ENCODE measurements at places on chromosomes 7 and 10. TPM values are rescaled to one million over a fixed set of nuclear protein-coding genes. Genes with fewer than 3 reads are reported as not detected.

GRCh38 chr10:17003151-17003550, 126.5 kb downstream of the CUBN start:
- H3K4me3 ChIP-seq = no peak overlapping the region
- no peak for DNase-seq
- no peaks in the 10 kb centered on the region for H3K27me3 ChIP-seq
- peak overlapping the region; percentile 75 for H3K27ac ChIP-seq
- H3K4me1 ChIP-seq = peaks cover 39% of the 10 kb centered on the region

GRCh38 chr10:133151543-133151972, 8.5 kb upstream of the KNDC1 start:
- no peak overlapping the region for H3K27ac ChIP-seq
- H3K4me3 ChIP-seq = no peak overlapping the region
- no peaks in the 10 kb centered on the region for H3K27me3 ChIP-seq
- H3K36me3 ChIP-seq = no peaks in the 10 kb centered on the region
- no peak for DNase-seq
- H3K4me1 ChIP-seq = no peaks in the 10 kb centered on the region

- H3K27ac ChIP-seq = peak overlapping the region; percentile 97
- peaks cover 43% of the 10 kb centered on the region for H3K4me1 ChIP-seq
- no peak for DNase-seq
- peak overlapping the region; percentile 99 for H3K4me3 ChIP-seq
These were observed 955 bp downstream of the DUS4L start for GRCh38 chr7:107564553-107565298.

- H3K27me3 ChIP-seq = no peaks in the 10 kb centered on the region
- H3K4me3 ChIP-seq = no peak overlapping the region
- no peaks in the 10 kb centered on the region for H3K36me3 ChIP-seq
- no peak overlapping the region for H3K27ac ChIP-seq
- DNase-seq = peak; percentile 3
These were observed 55.0 kb upstream of the DUSP5 start for GRCh38 chr10:110442746-110443145.

DNA sequence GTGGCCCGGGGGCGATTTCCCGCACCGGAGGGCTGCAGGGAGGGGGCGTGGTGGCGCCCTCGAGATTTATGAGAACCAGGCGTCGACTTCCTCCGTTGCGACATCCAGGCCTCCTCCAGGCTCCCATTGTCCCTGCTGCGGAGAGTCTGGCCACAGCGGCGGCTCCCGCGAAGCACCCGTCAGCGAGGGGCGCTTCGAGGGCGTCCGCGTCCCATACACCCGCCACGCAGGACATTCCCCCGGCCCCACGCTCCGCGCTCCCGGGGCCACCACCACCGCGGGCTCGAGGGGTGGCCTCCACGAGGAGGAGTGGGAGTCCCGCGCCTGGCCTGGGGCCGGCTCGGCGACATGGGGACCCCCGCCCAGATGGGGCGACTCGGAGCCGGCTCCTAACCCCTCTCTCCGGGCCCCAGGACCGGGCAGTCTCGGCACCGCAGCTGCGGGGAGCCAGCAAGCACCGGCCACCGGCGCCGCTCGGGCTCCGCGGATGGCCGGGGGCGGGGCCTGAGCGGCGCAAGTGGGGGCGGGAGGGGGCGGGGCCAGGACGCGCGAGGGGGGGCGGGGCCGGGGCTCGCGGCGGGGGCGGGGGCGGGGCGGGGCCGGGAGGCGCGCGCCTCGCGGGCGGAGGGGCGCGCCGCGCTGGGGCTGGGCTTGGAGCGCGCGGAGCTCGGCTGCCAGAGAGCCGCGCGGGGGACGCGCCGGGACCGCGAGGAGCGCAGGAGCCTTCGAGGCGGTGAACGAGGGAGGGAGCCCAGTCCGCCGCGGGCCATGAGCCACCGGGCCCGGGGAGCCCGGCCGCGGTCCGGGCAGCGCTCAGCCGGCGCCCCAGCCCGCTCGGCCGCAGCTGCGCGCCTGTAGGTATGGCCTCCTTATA, at the start of gene SH2B2:
Gene SH2B2 (plus strand): TSS at position 632 of the 874 bp plus-strand sequence. CDS start 13,683 bp downstream, outside the sequence.
- peaks cover 30% of the 10 kb centered on the region for H3K4me1 ChIP-seq
- H3K4me3 ChIP-seq = peak within 1 kb of the TSS; percentile 90
- H3K27ac ChIP-seq = peak within 1 kb of the TSS; percentile 98
- no peaks in the 10 kb centered on the region for H3K36me3 ChIP-seq

GRCh38 chr7:130918129-130919052, 184.4 kb upstream of the KLF14 start:
- no peak overlapping the region for H3K4me3 ChIP-seq
- peaks cover 70% of the 10 kb centered on the region for H3K4me1 ChIP-seq
- H3K36me3 ChIP-seq = no peaks in the 10 kb centered on the region
- peak overlapping the region; percentile 1 for H3K27ac ChIP-seq
- DNase-seq = no peak
- H3K27me3 ChIP-seq = no peaks in the 10 kb centered on the region

GRCh38 chr7:96417784-96418183, 95.9 kb upstream of the SLC25A13 start:
- H3K4me3 ChIP-seq = no peak overlapping the region
- H3K27me3 ChIP-seq = no peaks in the 10 kb centered on the region
- DNase-seq = no peak
- no peaks in the 10 kb centered on the region for H3K4me1 ChIP-seq
- no peaks in the 10 kb centered on the region for H3K36me3 ChIP-seq
- no peak overlapping the region for H3K27ac ChIP-seq

DNA sequence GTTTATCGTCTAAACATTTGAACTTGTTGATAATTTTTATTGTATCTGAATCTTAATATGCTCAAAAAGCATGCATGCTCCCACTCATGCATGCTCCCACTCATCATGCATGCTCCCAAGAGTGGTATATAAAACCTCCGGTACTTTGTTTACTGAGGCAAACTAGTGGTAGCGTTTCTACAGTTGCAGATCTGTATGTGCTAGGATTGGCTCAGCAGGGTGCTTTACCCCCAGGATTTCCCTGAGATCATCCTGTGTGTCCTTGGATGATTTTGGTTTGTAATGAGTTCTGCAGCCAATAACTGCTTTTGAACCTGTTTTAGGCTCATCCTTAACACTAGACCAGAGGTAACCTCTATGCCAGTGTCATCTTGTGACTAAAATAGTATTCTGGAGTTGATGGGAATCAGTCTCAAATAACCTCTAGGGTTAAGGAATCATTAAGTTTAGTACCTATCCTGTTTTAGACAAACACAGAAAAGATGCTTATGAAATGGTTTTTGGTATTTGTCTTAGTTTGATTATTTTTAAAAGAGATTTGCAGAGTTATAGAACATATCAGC, 40.4 kb downstream of the PHTF2 start:
- H3K27me3 ChIP-seq = no peaks in the 10 kb centered on the region
- no peak for DNase-seq
- H3K27ac ChIP-seq = no peak overlapping the region

DNA sequence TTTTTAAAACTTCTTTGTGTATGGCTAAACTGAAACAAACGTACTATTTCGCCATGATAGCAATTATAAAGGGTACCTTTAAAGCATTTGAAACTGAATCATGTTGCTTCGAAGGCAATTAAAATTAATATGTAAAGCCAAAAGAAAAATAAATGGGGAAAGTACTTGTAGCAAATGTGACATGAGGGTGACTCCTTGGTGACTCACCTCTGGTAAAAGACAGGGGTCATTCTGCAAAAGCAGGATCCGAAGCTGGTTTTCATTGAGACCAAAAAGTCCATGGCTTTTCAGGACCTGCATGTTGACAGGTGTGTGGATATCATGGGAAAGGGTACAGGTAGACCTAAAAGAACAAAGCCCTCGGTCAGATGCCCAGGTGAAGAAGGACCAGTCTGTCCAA, 1.5 kb downstream of the ZC3HAV1L start:
- no peak for DNase-seq
- H3K4me1 ChIP-seq = peaks cover 16% of the 10 kb centered on the region
- H3K36me3 ChIP-seq = peaks cover 5% of the 10 kb centered on the region
- no peaks in the 10 kb centered on the region for H3K27me3 ChIP-seq

- no peaks in the 10 kb centered on the region for H3K36me3 ChIP-seq
- no peaks in the 10 kb centered on the region for H3K4me1 ChIP-seq
- no peak overlapping the region for H3K27ac ChIP-seq
- H3K27me3 ChIP-seq = no peaks in the 10 kb centered on the region
- no peak for DNase-seq
These were observed 51.5 kb downstream of the VAX1 start for GRCh38 chr10:117086546-117086945.

- H3K4me3 ChIP-seq = no peak overlapping the region
- no peak for DNase-seq
- no peaks in the 10 kb centered on the region for H3K4me1 ChIP-seq
These were observed 304.9 kb downstream of the IPMK start for GRCh38 chr10:57962839-57963238.

- H3K36me3 ChIP-seq = no peaks in the 10 kb centered on the region
- DNase-seq = no peak
- peaks cover 16% of the 10 kb centered on the region for H3K4me1 ChIP-seq
- H3K4me3 ChIP-seq = no peak overlapping the region
- no peak overlapping the region for H3K27ac ChIP-seq
These were observed 14.8 kb downstream of the ZRANB1 start for GRCh38 chr10:124956764-124957163.

DNA sequence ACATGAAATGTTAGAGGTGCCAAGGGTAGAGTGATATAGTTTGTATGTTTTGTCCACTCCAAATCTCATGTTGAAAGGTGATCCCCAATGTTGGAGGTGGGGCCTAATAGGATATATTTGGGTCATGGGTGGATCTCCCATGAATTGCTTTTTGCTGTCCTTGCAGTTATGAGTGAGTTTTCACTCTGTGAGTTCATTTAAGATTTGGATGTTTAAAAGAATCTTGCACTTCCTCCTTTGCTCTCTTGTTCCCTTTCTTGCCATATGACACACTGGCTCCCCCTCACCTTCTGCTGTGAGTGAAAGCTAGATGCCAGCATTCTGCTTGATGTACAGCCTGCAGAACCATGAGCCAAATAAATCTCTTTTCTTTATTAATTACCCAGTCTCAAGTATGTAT, 269.2 kb downstream of the ZWINT start:
- no peak overlapping the region for H3K4me3 ChIP-seq
- H3K36me3 ChIP-seq = no peaks in the 10 kb centered on the region
- no peak overlapping the region for H3K27ac ChIP-seq
- H3K4me1 ChIP-seq = no peaks in the 10 kb centered on the region
- H3K27me3 ChIP-seq = no peaks in the 10 kb centered on the region

DNA sequence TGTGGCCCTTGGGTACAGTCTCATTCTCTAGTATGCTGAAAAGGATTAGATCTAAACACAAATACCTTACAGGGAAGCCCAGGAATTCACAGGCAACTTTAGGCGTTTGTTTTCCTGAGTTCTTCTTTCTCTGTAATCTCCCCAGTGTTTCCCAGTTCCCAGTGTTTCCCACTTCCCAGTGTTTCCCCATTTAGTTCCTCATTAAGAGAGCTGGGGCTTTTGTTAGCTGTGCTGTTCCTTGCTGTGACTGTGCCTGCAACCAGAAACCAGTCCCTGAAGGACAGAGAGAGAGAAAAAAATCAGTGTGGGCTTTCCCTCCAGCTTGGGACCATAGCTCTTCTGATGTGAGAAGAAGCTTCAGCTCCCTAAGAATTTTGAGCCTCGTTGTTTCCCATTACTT, 802.9 kb upstream of the COBL start:
- no peak overlapping the region for H3K27ac ChIP-seq
- H3K4me3 ChIP-seq = no peak overlapping the region
- H3K27me3 ChIP-seq = no peaks in the 10 kb centered on the region
- DNase-seq = no peak
- no peaks in the 10 kb centered on the region for H3K36me3 ChIP-seq

DNA sequence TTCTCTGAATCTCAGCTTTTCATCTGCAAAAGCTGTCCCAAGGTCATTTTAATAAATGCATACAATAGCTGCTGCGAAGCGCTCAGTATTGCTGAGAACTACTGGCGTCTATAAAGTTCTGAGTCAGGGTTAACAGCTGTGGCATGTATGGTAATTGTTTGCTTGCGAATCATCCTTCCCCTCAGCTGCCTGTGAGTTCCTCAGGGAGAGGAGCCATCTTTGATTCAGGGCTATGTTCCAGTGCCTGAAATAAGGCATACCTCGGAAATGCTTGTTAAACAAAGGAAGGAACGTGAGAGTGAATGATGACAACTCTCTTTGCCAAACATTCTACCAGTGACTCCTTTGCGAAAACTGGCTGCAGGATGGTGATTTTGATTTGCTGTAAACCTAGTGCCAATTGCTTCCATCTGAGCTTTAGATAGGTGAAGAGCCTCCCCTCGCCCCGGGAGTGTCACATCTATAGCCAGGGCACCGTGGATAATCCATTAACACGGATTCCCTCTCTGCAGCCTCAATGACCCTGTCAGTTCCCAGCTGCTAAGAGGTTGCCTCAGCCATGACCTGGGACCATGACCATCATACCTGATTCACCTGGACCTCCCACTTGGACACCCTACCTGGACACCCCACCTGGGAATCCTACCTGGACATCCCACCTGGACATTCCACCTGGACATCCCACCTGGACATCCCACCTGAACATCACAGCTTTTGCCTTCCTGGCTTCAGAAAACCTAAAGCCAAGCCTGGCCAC, 39.6 kb downstream of the GPRIN2 start:
- H3K4me1 ChIP-seq = no peaks in the 10 kb centered on the region
- DNase-seq = no peak
- no peak overlapping the region for H3K27ac ChIP-seq

GRCh38 chr7:14902589-14903067, at the start of gene DGKB:
DGKB (minus strand) TSS chr7:14902751.
- H3K27ac ChIP-seq = no peak within 1 kb of the TSS
- no peak within 1 kb of the TSS for H3K4me3 ChIP-seq
- no peaks in the 10 kb centered on the region for H3K36me3 ChIP-seq
- no peaks in the 10 kb centered on the region for H3K4me1 ChIP-seq
- H3K27me3 ChIP-seq = no peaks in the 10 kb centered on the region

- no peaks in the 10 kb centered on the region for H3K27me3 ChIP-seq
- H3K4me1 ChIP-seq = peaks cover 22% of the 10 kb centered on the region
- H3K27ac ChIP-seq = no peak overlapping the region
- no peaks in the 10 kb centered on the region for H3K36me3 ChIP-seq
These were observed 300.6 kb downstream of the ZEB1 start for GRCh38 chr10:31619531-31620061.

Gene FOXI2
- total RNA-seq = 0.10 TPM

Gene FZD1
- total RNA-seq = 11.9 TPM

Gene MOGAT3
- not detected for total RNA-seq

Gene CALML3
- not detected for total RNA-seq

Gene LIPJ
- total RNA-seq = not detected

Gene VSTM2A
- not detected for total RNA-seq

Gene CCDC146
- total RNA-seq = 3.6 TPM

Gene MRLN
- total RNA-seq = not detected

Gene GPR26
- total RNA-seq = not detected

All from upper lobe of left lung (tissue), 6 donors.